ENCODE measurements at places on chromosomes 3 and 15.
A peak's percentile ranks its signal among the peaks of the same experiment; 100 is the strongest.

- DNase-seq = no peak
These were observed 8.4 kb downstream of the STT3B start for GRCh38 chr3:31541089-31541488.

DNA sequence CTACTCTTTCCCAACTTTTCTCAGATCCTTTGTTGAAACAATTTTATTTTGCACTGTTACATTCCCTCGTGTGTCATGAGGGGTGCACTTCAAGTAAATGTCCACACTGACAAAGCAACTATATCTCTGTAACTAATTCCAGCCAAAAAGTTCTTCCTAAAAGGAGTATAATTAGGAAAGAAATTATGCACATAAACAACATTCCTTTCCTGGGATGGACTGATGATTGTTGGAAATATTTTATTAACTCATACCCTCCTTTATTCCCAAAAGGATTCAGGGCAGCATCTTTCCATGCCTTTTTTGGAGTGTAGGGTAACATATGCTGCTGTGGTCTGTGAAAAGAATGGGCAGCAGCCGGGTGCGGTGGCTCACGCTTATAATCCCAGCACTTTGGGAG, 426.1 kb upstream of the THBS1 start:
- no peak for DNase-seq

GRCh38 chr3:149391960-149392359, 14.5 kb upstream of the TM4SF1 start:
- no peak for DNase-seq

DNA sequence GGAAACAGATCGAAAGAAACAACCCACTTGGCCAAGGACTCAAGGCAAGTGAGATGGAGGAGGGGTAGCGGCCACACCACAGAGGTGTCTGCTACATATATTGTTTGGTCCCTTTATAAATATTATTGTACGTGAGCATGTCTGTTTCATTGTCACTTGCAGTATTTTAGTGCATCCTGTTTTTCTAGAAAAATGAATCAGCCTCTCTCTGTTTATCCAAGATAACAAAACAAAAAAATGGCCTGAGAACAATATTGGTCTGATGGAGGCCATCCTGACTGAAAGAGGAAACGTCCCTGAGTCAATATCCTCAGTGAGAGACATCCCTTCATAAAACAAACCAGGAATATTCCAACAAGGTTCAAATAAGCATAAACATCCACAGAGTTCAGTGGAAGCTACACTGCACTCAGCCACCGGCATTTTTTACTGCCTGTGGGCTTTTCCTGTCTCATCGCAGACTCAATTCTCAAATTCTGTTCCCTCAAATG, 42.0 kb downstream of the WWTR1 start:
- no peak for DNase-seq

- no peak for DNase-seq
These were observed 157.6 kb downstream of the KLF13 start for GRCh38 chr15:31483986-31484951.

DNA sequence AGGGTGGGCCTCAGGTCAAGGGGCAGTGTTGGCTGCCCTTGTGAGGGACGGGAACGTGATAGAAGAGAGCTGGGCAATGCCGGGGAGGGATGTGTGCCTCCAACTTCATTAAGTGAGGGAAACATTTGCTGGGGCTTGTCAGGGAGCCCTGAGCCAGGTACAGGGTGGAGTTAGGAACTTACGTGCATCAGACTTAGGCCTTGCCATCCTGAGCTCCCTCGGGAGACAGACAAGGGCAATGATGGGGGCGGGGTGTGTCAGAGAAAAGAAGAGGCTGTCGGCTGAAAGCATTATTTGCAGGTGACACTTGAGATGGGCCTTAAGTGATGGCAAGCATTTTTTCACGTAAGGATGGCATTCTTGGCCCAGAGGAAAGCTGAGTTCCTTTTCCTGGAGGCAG, 1.6 kb downstream of the FAM131A start:
- DNase-seq = no peak

DNA sequence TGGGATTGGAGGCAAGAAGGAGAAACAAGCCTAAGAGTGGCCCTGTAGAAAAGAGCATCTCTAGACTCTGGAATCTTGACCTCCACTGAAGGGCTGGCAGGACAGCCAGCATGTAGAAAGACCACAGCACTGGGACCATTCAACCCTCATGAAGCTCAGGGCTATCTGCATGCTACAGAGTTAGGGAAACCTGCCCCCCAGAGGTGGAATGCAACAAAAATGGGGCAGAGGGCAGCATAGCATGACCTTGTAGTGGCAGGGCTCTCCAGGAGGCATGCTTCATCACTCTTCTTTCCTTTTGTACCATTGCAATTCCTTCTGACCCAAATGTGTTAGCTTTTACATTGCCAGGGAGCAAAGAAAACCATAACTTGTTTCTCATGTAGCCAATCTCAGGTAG, 445.4 kb downstream of the EPHB1 start:
- no peak for DNase-seq

- DNase-seq = no peak
These were observed 109.1 kb downstream of the BDH1 start for GRCh38 chr3:197446700-197447056.

DNA sequence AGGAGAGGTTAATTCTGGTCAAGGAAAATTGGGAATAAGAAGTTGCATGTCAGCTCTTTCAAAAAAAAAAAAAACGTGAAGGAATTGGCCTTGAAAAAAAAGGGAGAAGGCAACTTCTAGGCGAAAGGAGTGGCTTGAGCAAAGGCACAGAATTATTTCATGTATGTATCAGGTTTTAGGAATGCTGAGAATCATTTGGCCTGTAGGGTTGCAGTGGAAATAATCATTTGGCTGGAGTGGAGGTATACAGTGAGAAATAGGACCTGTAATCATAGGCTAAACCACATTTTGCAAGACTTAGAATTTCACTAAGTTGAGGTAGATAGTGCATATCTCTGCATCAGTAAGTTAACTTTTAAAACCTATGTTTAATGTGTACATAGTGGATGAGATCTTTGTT, 54.9 kb downstream of the EPHA6 start:
- DNase-seq = no peak

- no peak for DNase-seq
These were observed 83.6 kb upstream of the GSK3B start for GRCh38 chr3:120177707-120178306.

DNA sequence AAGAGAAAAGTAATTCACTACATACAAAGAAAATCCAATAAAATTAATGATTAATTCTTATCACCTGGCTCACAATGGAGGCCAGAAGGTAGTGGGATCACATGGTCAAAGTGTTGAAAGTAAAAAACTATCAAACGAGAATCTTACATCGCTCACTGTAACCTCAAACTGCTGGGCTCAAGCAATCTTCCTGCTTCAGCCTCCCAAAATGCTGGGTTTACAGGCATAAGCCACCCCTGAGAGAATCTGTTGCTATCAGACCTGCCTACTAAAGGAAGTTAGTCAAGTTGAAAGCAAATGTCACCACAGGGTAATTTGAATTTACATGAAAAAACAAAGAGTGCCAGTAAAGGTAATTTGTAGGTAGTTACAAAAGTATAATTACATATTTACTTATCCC, 103.3 kb downstream of the PCCB start:
- DNase-seq = no peak

DNA sequence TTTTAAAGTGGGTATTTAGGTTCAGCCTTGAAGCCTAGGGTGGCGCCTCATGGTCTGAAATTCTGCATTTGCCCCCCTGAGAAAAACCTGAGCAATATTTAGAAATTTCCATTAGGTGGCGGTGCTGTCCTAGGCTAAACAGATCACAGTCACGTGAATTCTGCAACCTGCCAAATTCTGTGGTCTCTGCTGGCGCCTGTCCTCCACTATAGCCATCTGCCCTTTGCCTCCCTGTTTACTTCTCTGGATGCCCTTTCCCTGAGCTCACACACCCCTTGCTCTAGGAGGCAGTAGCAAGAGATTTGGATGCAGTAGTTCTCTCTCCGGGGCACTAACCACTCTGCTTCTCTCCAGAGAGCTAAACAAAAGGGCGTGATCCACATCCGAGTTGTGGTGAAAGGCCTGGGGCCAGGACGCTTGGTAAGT, 9.1 kb downstream of the MRPS11 start:
- no peak for DNase-seq

DNA sequence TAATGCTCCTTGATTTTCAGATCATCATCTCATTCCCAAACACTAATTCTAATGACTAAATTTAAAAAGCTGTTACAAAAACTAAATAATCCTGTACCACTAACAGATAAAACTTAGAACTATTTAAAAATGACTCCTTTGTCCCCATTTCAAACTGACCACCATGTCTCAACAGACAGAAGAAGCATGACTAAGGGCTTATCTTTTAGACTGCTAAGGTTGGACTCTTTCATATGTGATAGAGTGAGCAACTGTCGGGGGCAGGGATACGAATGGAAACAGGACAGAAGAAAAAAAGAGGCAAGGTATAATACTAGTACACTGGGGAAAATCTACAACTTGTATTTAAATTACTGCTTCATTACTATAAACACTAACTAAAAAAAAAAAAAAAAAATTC, 23.3 kb downstream of the SNX4 start:
- DNase-seq = no peak

GRCh38 chr15:74724570-74725224, 631 bp downstream of the CYP1A1 start:
- DNase-seq = no peak

- no peak for DNase-seq
These were observed 2.5 kb downstream of the EFCC1 start for GRCh38 chr3:129003578-129004112.

DNA sequence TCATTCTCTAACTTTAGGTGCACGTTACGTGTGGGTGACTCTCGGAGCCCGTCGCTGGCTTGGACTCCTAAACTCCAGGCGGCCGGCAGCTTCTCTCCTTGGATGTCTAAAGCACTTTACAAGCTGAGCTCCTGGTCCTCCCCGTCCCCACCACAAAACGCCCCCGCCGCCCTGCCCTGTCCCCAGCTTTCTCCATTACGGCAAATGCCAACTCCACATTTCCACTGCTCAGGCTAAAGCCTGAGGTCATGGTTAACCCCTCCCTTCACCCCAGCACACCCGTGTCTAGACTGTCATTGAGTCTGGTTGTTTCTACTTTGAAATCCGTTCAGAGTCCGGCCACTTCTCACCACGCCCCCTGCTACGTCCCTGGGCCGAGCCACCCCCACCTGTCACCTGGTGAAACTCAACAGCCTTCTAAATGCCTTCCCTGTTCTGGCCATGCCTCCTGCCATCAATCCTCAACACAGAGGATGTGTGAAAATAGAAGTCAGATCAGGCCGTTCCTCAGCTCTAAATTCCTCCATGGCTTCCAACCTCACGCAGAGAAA, 8.1 kb upstream of the PCSK6 start:
- no peak for DNase-seq

DNA sequence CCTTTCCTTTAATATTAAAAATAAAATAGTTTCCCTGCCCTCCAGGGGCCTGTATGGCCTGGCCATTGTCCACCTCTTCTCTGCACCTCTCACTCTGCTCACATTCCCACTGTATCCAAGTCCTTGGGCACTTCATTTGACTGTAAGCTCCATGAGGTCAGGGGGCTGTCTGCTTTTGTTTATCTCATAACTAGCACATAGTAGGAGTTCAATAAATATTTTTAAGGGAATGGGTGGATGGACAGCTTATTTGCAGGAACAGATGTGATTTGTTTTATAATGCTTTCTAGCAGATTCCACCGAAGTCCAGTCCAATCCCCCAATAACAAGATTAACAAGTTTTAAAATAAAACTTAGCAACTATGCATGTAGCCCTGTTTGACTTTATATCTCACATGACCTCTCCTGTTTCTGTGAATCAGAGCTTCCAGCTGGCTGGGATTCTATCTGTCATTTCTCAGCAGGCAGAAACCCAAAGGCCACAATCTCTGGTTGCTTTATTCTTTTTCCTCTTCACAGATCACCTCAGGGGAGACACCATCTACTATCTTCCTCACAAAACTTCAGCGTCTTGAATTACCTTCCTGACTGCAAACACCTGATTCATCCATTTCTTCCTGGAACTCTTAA, 123.0 kb upstream of the NR2F2 start:
- no peak for DNase-seq

GRCh38 chr15:42772901-42773300, 36.0 kb upstream of the CDAN1 start:
- no peak for DNase-seq

DNA sequence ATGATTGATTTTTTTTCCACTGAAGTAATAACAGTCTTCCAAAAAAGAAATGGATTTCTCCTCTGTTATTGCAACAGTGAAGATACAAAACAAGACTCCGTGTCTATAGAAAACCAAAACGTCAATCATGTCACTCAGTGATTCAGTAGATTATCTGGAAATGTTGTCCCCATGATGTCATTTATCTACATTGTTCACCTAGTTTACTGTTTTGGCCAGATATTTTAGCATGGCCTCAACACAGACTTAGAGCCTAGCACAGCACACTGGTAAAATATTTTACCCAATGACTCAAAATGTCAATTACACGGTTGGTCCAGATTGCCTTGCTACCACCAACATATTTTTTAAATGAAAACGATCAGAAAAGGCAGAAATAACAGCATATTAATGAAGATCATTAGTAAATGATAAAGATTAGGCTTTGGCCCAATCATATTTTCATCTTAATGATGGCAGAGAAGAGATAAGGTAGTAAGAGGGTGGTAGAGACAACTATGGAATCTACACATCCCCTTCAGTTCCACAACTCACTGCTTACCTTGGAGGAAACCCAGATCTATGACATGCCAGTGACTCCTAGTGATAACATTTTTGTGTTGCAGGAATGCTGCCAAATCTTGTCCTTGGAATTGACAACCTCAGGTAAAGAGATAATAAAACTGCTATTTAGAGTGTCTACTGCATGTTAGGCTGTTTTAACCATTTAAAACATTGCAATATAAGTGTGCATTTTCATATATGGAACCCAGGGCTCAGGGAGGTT, 347.7 kb upstream of the ARPP21 start:
- DNase-seq = no peak

GRCh38 chr15:74800559-74801094, 12.0 kb upstream of the LMAN1L start:
- DNase-seq = no peak

DNA sequence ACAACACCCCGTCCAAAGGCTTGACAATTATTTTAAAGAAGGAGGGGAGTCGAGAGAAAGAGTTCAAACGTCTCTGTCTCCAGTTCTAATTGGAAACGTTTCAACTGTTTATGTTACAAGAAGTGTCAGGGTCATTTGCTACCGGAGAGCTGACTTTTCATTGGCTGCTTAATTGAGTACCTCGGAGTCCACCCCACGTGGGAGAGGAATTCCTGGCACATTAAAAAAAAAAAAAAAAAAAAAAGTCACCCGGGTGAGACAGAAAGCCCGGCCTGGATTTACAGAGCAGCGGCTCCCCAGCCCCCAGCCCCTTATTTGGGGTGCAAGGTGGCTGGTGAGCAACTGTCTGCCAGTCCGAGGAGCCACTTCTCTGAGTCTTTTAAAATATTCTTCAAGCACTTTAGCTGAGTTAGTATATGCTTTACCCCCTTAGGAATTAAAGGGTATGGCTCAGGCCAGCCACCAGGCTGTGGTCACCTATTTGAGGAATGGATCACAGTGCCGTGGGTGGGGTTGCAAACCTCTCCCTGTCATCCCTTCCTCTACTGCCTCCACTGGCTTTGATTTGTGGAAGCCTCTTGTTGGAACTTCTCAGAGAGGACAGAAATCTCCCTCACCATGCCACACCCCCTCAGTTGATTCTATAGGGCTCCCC, 3.9 kb upstream of the TLE3 start:
- peak; percentile 94 for DNase-seq

Measured in skeletal muscle cell (primary cell).